Activated CD8-positive, alpha-beta T cell treated with anti-CD3 and anti-CD28 coated beads, Interleukin-2, amount 10 ng/mL, durations not matched to agents 7 days and 5 days (primary cell): ENCODE measurements at places on chromosomes 12 and 14.

- DNase-seq = no peak
These were observed 54.4 kb downstream of the PELI2 start for GRCh38 chr14:56172571-56172971.

DNA sequence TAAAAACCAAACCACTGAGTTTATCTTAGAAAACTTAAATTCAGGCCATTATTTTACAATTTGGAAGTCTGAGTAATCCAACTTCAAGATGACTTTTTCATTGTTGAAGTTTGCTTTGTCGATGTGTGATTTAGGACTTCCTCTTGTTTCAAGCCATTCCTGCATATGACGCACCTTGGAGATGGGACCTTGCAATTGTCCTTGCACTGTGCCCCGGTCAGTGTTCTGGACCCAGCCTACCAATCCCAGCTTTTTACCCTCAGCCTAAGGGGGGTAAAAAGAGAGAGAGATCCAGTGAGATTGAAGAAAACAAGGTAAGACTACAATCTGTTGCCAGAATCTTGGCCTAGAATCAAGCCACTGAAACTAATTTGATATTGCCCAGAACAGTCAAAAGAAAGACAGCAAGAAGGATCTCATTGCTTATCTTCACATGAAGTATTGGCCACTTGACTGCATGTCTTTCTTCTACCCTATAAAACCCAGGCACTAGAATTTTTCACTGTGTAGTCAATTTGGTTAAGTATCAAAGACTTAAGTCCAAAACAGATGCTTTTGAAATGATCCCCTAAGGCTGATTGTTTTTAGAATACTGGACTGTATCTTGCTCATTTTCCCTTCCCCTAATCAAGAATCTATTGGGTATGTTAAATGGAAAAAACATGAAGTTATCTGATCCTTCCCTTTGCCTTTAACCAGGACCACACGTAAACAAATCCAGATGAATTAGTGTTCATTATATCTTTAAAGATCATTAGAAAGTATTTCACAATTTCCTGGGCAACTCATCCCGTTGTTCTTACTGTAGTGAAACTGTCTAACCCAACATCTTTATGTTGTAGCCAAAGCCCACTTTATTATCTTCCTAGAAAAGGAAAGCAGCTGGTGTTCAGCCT lies 2.4 kb upstream of the MLH3 start:
- no peak for DNase-seq

GRCh38 chr12:48122065-48122834 lies 3.1 kb downstream of the PFKM start:
- no peak for DNase-seq

DNA sequence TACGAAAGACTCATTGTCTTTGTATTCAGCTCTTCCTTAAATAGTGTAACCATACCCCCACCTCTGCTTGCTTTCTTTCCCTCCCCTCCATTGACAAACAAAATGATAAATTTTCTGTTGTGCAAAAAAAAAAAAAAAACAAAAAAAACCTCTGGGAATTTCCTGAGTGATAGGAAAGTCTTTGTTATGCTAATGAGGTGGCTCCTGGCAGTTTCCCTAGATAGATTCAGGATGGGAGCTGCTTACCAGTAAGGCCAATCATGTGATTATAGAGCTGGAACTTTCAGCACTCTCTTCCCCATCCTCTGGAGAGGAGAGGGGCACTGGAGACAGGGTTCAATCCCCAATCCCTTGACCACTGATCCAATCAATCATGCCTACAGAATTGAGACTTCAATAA lies 120.5 kb downstream of the NUAK1 start:
- no peak for DNase-seq

DNA sequence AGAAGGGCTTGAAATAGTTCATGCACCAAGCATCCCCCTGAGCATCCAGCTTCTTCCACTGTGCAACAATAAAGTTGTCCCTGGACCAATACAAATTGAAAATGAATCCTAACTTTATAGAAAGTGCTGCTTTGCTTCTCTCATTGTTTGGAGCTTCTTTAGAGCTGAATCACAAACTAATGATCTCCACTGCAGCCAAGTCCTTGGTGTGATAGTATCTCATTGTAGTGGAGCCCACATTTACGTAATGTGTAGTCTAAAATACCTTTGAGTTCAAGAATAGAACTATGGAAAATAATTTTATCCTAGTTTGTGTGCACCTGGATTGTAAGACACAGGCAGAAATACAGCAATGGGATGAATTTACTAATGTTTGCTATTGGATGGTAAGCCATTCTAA lies 319.9 kb downstream of the EGLN3 start:
- no peak for DNase-seq

DNA sequence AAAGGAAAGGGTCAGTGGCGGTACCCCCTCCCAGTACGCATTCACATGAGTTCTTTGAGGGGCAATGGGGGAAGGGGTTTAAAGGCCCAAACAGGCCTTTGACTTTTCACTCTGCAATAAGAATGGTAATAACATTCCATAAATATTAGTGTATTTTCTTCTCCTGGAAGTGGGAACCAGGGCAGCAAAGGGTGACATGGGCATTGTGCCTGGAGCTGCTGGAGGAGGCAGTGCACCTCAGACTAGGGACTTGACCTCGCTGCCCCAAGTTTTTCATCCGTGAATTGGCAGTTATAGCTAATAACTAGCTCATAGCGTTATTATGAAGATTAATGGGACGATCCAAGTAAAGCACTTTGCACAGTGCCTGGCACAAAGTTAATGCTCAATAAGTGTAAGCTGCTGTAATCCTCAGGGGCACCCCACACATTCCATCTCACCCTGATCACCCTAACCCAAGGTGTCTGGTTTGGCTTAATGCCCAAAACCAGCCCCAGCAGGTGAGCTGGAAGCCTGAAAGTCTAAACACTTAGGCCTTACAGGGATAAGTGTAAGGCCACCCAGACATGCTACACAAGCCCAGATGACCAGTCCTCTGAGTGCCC lies 2.8 kb upstream of the KCNH3 start:
- DNase-seq = no peak

- no peak for DNase-seq
These were observed 2.5 kb downstream of the RASSF3 start for GRCh38 chr12:64612843-64613242.

DNA sequence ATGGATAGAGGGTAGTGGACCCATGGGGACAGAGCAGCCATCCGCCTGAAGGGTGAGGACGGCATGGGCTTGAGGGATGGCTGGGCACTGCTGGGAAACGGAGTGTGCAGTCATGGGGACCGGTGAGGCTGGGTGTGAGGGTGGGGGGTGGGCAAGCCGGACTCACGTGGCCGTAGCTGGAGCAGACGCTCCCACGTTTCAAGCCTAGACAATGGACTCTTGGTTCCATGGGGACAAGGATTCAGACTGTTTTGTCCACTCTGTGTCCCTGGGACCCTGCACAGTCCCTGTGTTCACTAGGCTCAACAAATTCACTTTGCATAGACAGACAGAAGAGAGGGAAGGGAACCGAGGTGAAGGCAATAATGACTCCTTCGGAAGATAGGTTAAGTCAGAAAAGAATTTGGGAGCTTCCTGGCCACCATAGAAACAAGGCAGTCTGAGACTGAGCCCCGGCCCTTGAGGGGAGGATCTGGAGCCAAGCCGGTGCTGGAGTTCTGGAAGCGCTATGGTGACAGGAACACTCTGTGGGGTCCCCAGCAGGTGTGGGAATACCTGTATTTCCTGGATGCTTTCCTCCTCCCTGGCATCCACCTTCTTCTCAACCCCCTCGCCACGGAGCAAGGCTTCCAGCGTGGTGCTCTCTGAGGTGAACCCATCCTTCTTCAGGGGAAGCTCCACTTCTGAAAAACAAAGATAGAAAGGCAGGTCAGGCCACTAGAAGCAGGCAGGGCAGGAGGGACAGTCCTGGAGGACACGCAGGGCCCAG lies 162.5 kb downstream of the DPF3 start:
- DNase-seq = no peak

GRCh38 chr12:51832354-51833107 lies 16.0 kb downstream of the FIGNL2 start:
- DNase-seq = no peak

DNA sequence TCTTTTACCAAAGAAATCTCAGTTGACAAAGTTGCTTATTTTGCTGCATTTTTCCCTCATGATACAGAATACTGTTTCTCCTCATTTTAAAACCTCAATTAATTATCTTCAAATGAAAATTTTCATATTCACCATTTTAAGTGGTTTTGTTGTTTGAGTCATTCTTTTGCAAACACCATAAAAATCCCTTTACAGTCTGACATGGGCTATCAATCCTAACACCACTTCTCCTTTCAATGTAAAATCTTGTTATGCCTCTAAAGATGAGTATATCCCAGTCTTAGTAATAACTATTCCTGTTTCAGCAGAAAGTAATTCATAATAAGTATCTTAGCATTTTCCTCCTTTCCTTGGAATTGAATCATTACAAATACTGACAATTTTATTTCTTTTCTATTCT lies 192.2 kb downstream of the SYT1 start:
- DNase-seq = no peak

GRCh38 chr12:5525783-5526367 lies 94.0 kb downstream of the NTF3 start:
- DNase-seq = no peak

GRCh38 chr14:63938198-63939005 lies 85.6 kb downstream of the SYNE2 start:
- DNase-seq = peak; percentile 69

GRCh38 chr14:94313991-94314655 lies 9.0 kb downstream of the SERPINA6 start:
- DNase-seq = no peak

DNA sequence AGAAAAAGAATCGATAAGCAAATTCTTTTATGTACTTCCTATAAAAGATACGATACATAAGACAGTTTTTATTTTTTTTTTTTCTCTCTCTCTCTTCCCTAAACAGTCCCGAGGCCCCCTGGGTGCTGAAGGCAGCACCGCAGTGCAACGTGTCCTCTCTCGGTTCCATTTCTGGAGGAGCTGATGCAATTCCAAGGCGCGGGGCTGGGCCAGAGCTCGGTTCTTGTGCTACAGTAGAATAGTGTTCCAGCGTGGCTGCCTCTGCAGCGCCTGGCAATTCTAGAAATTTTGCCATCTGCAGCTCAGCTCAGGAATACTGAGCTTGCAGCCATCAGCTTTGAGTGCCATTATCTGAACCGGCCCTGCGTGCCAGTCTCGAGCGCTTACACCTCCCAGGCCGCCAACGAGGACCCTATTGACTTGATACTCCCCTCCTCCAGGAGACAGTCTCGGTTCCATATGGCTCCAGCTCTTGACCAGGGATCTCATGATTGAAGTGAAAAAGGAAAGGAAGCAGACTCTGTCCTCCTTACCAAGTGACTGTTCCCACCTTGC lies 630 bp downstream of the ALDH1L2 start:
- DNase-seq = no peak

GRCh38 chr14:32319368-32320049 lies 9.6 kb upstream of the AKAP6 start:
- DNase-seq = no peak

- no peak for DNase-seq
These were observed 121.9 kb downstream of the SPTSSA start for GRCh38 chr14:34340025-34340625.

DNA sequence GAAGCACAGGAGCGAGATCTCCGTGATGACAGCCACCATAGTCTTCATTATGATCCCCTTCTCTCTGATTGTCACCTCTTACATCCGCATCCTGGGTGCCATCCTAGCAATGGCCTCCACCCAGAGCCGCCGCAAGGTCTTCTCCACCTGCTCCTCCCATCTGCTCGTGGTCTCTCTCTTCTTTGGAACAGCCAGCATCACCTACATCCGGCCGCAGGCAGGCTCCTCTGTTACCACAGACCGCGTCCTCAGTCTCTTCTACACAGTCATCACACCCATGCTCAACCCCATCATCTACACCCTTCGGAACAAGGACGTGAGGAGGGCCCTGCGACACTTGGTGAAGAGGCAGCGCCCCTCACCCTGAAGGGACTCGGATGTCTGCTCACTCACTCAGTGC lies 775 bp downstream of the OR10P1 start:
- peak; percentile 60 for DNase-seq

GRCh38 chr14:87994974-87995373 lies 2.0 kb upstream of the GALC start:
- DNase-seq = peak; percentile 46

DNA sequence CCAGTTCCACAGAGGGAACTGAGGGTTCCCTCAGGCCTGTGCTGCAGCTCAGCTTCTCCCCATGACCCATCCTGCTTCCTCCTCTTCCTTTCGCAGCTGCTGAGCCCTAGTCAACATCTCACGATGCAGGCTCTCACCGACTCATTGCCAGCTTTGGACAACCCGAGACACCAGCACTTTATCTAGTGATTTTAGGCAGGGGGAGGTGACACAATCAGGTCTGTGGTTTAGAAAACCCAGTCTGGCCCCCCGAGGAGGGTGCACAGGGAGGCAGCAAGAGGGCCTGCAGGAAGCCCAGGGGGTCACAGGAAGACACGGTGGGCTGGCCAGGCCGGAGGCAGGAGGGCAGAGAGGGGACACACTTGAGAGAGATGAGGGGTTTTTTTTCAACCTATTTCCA lies 35.4 kb downstream of the DIO3 start:
- no peak for DNase-seq

DNA sequence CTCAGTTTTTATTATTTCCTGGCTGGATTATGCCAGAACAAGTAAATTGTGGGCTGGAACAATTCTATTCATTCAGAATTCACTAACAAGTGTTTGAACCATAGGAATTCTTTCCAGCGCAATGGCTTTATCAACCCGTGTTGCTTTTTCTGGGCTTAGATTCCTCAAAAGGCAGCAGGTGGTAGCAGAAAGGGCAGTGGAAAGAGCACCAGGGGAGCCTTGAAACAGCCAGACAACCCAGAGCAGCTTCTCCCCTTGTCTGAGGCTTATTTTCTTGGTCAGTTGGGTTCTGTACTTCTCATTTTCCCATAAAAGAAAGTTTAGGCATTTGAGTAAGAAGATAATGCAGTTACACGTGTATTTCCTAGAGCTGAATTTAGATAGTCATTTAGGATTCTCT lies 130.7 kb downstream of the OTOGL start:
- DNase-seq = no peak

DNA sequence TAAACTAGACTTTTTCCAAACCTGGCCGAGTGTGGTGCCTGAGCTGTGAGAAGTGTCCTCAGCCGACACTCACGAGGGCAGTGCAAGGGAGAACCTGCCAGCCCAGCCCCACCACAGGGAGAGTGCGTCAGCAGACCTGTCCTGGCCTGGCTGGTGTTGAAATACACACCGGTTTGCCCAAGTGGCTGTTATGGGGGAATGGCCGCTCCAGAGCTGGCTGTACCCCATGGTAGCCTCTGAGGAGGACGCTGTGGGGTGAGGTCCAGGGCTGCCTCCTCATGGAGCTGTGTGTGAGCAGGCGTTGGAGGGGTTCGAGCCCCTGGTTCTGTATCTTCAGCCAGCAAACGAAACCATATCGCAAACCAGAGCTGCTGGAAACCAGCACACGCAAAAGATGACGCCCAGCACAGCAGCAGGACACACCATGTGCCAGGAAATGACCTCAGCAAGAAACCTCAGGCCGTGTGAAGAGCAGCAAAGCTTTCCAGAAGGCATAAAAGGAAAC lies 9.4 kb downstream of the ANKRD9 start:
- peak; percentile 47 for DNase-seq
